Esophagus squamous epithelium (tissue), 5 donors: ENCODE measurements at places on chromosomes 12 and 14.

DNA sequence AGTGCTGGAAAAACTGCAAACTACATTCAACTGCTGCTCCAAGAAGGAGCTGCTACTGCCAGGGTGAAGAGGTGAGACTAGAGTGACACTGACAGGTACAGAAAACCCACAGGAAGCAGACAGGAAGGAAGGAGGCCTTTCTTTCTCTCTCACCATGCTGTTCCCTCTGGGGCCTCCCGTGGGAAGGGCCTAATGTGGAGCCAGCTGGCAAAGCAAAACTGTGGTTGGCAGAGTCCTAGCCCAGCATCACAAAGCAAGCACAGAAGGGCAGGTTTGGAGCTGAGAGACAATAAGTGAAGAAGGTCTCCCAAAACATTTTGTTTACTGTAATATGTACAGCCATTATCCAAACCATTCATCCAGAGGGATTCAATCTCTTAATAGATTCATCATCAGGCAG lies 122.5 kb upstream of the MAX start:
- no peak for DNase-seq

- no peak for DNase-seq
Measured at GRCh38 chr12:14777271-14777670, 26.0 kb downstream of the WBP11 start.

DNA sequence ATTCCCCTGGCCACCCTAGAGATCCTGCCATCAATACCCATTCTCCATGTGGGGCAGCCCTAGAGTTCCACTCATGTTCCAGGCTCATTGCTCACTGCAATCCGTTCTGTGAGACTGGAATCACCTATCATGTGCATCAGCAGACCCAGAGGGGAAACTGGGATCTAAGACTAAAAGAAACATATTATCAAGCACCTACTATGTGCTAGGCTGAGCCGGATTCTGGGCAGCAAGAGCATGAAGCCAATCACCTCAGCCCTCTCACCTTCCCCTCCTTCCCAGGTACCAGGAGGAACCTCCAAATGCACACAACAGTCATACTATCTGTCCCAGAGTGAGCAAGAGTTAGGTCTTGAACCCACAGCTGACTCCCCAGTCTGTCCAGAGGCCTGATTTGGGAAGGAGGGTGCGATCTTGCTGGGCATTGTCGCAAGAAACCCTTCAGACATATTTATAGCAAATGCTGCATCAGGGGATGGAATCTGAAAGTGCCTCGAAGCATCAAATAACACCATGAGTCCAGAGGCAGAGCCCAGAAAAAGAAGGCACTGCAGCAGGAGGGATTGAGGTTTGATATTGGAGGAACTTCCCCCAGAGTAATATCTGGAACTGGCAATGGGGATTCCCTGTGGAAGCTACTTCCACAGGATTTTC lies 6.7 kb upstream of the CACNB3 start:
- DNase-seq = no peak

DNA sequence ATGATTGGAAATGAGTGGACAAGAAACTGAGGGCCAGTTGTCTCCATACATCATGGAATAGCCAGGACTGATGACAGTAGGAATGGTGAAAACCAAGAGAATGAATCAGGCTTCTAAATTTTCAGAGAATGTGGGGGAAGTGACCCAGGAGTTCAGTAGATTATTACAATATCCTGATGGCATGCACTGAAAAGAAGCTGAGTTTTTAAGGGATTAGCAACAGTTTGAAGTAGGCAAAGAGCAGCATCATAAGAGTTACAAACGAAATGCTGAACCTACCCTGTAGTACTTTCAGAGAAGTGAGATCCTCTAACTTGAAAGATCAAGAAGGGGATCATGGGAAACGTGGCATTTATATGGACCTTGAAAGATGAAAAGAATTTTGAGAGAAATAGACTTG lies 13.2 kb downstream of the SLC2A14 start:
- DNase-seq = no peak

- DNase-seq = no peak
Measured at GRCh38 chr12:15393995-15394394, 71.7 kb downstream of the PTPRO start.

GRCh38 chr14:23861666-23862065 lies 91.9 kb upstream of the DHRS4 start:
- no peak for DNase-seq

DNA sequence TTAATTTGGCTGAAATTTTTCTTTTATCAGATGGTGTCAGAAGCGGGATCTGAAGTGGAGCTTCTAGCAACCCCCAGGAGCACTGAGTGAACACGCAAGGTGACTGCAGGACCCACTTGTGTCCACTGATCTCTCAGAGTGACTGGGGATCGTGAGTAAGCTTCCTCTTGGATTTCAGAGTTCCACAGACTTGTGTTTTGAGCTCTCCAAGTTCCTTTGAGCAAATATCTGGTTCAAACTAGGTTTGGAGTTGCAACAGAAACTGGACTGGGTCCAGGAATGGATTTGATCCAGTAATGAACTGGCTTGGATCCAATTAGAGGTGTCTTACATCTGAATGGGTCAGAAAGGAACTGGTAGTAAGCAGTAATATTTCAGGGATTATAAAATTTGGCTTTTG lies 24.7 kb upstream of the B4GALNT1 start:
- DNase-seq = no peak

DNA sequence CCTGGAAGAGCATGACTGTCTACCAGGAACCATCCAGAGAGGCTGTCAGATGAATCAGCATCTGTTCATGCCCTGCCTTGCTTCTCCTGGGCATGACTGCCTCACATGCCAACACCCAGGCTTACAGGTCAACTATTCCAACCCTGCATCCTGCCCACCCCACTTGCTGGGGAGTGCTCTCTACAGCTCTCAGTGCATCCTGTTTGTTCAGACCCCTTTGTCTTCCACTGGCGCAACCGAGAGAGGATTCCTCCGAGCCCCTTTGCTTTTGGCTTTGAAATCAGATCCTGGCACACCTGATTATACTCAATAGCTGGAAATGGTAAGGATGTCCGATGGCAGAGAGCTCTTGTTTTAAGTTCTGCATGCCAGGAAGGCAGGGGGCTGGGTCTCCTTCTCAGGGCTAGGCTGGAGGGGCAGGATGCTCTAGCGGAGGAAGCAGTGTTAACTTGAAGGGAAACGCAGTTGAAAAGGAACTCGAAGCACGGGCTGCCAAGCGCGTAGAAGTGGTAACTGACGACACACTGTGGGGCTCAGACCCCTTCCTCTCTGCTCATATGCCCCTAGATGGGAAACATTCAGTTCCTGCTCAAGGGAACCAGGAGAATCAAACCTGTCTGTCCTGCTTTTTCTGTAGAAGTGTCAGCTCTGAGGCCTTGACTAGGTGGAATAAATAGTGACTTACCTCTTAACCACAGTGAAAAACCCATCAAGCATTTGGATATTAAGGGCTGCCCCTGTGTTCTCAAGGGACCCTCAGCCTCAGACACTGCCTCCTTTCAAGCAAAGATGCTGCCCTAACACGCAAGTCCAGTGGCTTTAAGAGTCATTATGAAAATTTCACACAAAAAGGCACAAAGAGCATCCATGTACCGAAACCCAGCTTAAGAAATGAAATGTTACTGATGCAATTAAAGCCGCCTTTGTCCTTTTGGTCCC lies 297.5 kb downstream of the ZFP36L1 start:
- no peak for DNase-seq

DNA sequence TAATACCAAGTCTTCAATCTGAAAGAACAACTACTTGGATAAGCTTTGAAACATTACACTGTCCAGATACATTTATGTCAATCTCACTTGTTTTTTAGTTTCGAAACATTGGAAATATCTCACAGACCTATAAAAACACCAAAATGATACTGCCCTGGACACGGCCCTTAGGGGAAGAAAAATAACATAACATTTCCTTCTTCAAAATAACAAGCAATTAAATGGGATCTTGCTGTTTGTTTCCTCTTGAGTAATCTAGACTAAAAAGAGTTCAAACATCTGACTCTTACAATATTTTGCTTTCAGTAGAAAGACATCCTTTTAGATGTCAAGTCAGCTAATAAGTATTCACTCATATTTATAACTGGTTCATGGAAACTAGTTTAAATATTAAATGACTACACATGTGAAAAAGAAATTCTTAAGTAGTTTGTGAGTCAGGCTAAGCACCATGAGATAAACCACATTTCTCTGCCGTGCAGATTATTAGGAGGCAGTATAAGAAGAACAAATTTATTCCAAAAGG lies 87.5 kb downstream of the EPS8 start:
- no peak for DNase-seq

- no peak for DNase-seq
Measured at GRCh38 chr14:53127151-53127550, 26.0 kb downstream of the DDHD1 start.

- DNase-seq = no peak
Measured at GRCh38 chr14:89957791-89958190, 2.1 kb downstream of the TDP1 start.

DNA sequence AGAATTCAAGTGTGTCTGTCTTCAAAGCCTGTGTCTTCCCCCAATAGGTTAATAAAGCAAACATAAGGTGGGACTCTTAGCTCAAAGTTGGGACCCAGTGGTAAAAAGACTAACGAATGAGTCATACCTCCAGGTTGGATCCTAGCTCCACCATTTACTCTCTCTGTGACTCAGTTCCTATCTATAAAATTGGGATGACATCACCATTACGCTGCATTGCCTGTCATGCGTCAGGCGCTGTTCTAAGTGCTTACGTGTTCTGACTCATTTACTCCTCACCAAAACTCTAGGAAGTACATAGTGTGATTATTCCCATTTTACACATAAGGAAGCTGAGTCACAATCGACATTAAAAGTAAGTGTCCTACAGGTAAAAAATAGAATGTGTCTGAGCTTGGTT lies 915.8 kb downstream of the VRK1 start:
- no peak for DNase-seq

DNA sequence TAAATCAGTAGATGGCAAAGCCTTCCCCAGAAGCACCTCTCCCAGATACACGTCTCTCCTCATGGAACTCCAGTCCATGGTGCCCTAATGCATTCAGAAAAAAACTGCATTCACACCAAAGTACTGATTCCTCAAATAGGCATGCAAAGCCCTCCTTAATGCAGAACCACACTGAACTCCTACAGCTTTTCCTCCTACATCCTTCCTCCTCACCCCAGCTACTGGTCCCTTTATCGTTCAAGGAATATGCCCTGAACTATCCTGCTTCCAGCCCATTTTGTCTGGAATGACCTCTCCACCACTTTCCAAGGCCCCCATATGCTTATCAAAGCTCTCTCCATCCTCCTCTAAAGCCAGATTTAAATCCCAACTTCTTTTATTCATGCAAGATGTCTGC lies 21.3 kb downstream of the SMUG1 start:
- DNase-seq = no peak

DNA sequence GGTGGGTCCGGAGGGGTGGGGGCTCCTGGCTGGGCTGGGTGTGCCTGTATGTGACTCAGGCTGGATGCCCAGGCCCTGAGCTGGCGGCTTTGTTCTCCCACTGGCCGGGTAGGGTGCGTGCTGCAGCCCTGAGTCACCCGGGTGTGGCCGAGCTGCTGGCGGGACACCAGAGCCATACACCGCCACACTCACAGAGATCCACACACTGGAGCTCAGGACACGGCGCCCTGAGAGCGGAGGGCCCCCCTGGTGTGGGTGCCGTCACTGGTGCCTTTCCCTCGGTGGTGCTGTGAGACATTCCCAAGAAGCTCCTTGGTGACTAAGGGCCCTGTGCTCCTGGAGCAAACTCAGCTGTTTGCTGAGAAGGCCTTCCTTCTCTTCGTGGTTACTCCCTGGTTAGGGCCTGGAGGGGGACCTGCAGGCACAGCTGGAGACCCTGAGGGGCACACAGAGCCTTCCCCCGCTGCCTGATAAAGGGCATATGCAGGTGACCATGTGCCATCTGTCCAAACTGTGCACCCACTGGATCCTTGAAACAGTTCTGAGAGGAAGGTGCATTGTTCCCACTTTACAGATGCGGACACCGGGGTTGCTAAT lies 44.3 kb downstream of the KRT80 start:
- DNase-seq = peak; percentile 56

GRCh38 chr12:107244584-107244983 lies 151.2 kb upstream of the CRY1 start:
- no peak for DNase-seq
